ENCODE measurements at places on chromosomes 5 and 9.

DNA sequence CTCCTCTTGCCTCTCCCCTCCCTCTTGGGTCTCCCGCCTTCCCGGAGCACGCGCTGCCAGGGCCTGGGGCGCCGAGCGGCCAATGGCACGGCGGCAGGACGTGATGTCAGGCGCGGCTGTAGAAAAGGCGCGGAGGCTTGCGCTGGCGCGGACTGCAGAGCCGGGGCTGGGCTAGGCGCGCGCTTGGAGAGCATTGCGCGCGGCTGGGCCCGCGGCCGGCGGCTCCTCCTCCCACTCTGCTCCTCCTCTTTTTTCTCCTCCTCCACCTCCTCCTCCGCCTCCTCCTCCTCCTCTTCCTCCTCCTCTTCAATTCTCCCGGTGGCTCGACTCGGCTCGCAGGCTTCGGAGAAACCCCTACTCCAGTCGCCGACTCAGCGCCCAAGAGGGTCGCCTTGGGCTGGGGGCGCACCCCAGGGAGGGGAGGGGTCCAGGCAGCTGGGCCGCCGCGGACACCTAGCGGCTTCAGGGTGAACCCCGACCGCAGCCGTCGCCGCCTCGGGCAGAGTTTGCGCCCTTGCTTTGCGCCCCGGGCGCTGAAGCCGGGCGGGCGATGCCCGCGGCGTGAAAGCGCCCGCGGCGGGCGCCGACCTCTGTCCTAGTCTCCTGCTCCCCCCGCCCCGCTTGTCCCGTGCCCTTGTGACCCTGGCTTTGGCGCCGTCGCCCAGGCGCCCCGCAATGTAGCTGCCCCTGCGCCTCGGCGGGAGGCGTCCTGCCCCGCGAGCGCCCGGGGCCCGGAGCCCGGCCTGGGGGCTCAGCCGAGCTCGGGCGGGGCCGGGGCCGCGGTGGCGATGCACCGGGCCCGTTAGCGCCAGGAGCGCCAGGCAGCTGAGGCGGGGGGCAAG, at the start of gene LHX2:
Gene LHX2, plus strand, starts transcription at position 309 of the 842 bp plus-strand sequence. CDS start 581 bp downstream, outside the sequence.
- peaks cover 7% of the 10 kb centered on the region for H3K4me1 ChIP-seq
- H3K27me3 ChIP-seq: peaks cover 12% of the 10 kb centered on the region
- no peaks in the 10 kb centered on the region for H3K36me3 ChIP-seq
- no peak within 1 kb of the TSS for H3K27ac ChIP-seq

GRCh38 chr9:133788819-133789717, 50.9 kb upstream of the SARDH start:
- no peaks in the 10 kb centered on the region for H3K27me3 ChIP-seq
- no peak for DNase-seq
- no peaks in the 10 kb centered on the region for H3K4me1 ChIP-seq
- no peak overlapping the region for H3K4me3 ChIP-seq
- H3K36me3 ChIP-seq: no peaks in the 10 kb centered on the region

- no peaks in the 10 kb centered on the region for H3K36me3 ChIP-seq
- no peaks in the 10 kb centered on the region for H3K4me1 ChIP-seq
- no peak overlapping the region for H3K4me3 ChIP-seq
- no peaks in the 10 kb centered on the region for H3K27me3 ChIP-seq
- no peak overlapping the region for H3K27ac ChIP-seq
Measured at GRCh38 chr9:942805-943580, 33.5 kb upstream of the DMRT3 start.

- no peak overlapping the region for H3K27ac ChIP-seq
- DNase-seq: no peak
- no peak overlapping the region for H3K4me3 ChIP-seq
- no peaks in the 10 kb centered on the region for H3K27me3 ChIP-seq
Measured at GRCh38 chr5:1975898-1976765, 93.4 kb upstream of the IRX4 start.
